ENCODE measurements at places on chromosomes 3 and 15.
A peak's percentile ranks its signal among the peaks of the same experiment; 100 is the strongest.

DNA sequence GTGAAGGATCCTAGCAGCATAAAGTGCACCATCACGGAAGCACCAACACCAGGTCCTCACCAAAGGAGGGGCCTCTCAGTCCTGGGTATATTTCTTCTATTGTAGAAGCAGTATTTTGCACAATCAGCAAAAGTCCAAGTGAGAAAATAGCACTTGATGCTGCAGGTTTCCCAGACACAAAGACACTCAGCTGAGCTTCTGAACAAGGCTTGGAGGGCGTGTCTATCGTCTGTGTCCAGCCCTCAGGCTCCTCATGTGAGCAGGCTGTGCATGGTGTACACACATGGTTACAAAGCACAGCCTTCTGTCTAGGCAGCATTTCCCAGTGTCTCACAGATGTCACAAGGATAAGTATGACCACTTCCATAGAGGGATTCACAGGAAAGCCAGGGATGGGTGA, 98.3 kb upstream of the SPATA12 start:
- peak; percentile 60 for DNase-seq

DNA sequence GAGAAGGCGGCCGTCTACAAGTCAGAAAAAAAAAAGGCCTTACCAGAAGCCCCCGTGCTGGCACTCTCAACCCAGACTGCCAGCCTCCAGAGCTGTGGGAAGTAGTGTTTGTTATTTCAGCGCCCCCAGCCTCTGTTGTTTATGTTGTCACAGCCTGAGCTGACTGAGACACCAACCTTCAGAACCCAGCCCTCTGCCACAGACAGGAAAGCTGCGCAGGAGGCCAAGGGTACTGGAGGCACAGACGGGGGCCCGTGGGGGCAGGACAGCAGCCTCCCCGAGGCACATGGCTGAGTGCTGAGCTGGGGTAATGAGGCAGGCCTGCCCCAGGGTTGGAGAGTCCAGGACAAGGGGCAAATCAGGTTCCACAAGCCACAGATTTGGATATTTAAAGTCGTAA, 33.7 kb downstream of the HCN4 start:
- DNase-seq, result no peak

GRCh38 chr3:35757991-35758757, 118.8 kb downstream of the ARPP21 start:
- no peak for DNase-seq

DNA sequence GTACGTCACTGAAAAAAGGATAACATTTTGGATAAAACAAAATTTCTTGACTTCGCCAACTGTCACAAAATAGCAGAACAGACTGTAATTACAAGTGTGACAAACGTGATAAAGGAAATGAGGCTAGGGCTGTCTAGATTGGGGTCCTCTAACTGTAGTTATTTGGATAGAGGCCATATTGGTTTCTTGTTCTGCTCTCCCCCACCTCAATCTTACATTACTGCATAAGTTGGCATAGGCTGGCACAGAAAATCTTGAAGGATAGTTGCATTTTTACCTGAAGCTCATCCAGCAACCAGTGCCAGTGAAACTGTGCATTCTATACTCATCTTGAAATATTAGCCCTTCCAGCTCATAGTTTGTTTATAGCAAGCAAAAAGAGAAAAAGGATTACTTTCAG, 84.6 kb downstream of the ITPR1 start:
- no peak for DNase-seq

GRCh38 chr15:27784107-27784506, 315.0 kb downstream of the OCA2 start:
- DNase-seq, result no peak

DNA sequence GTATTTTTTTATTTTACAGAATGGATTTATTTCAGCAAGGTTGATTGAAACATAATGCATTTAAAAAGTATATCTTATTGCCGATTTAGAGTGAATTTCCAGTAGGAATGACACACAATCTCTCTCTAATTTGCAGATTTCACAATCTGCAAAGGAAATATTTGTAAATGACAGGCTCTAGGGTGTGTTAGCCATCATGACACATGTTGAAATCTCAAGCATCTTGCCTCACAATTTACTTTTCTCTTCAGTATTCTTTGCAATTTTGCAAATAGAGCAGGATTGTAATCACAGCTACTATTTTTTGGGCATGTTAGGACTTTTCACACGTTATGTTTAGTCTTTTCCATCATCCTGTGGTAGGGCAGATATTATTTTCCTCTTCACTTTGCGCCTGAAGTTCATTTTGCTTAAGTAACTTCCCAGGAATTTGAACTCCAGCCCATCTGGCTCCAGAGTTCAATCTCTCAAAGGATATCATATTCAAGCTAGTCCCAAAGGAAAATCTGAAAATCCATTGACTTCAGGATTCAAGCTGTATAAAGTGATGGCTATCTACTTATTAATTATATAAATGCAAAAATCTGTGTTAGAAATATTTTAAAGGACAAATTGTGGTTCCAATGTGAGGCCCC, 55.4 kb downstream of the ATP13A4 start:
- DNase-seq, result no peak

- no peak for DNase-seq
Measured at GRCh38 chr15:71323082-71323481, 207.8 kb downstream of the THSD4 start.

- peak; percentile 77 for DNase-seq
Measured at GRCh38 chr15:78810362-78811123, 721 bp downstream of the ADAMTS7 start.

- no peak for DNase-seq
Measured at GRCh38 chr3:159964166-159964973, 24.3 kb upstream of the IL12A start.

DNA sequence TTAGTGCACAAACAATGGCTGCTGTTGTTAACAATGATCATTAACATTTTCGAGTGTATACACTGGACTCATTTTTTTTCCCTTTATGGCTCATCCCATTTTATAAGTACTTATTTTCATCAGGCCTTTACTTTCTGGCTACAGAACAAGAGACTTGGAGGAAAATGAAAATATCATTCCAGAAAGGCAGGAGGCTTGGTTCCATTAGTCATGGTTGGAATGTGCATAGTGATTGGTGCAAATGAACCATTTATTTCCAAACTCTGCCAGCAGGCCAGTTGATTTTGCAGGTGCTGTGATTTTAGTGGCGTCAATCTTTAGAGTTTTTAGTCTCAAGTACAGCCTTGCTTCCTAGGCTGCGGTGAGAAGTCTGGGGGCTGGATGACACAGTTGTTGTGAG, 151.8 kb downstream of the ITPR1 start:
- DNase-seq, result no peak

GRCh38 chr15:62380011-62380410, 214.9 kb upstream of the C2CD4B start:
- DNase-seq, result no peak

GRCh38 chr3:170584585-170585007, 1.3 kb downstream of the SLC7A14 start:
- peak; percentile 90 for DNase-seq

- no peak for DNase-seq
Measured at GRCh38 chr3:119322021-119322834, 28.0 kb downstream of the ARHGAP31 start.

DNA sequence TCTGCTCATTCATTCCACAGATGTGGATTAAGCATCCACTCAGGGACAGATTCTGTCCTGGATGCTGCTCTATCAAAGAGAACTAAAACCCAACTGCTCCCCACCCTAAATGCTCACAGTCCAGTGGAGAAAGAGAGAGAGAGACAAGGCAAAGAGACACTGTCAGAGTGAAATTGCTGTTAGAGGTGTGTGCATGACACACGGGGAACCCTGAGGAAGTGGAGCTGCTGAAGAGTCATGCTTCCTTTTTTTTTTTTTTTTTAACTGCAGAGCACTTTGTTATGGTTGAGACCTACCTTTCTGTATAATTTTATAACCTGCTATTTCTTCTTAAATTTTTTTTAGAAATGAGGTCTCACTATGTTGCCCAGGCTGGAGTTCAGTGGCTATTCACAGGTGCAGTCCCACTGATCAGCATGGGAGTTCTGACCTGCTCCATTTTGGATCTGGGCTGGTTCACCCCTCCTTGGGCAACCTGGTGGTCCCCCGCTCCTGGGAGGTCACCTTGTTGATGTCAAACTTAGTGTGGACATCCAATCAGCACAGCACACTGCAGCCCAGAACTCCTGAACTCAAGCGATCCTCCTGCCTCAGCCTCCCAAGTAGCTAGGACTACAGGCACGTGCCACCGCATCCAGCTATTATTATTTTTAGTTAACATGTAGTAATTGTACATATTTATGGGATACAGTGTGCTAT, 18.2 kb upstream of the PSTPIP1 start:
- no peak for DNase-seq

- DNase-seq, result no peak
Measured at GRCh38 chr3:57077630-57078343, 17.3 kb downstream of the SPATA12 start.

GRCh38 chr3:29164825-29165224, 116.0 kb upstream of the RBMS3 start:
- DNase-seq, result no peak

GRCh38 chr3:5011555-5012256, 32.5 kb downstream of the BHLHE40 start:
- no peak for DNase-seq

DNA sequence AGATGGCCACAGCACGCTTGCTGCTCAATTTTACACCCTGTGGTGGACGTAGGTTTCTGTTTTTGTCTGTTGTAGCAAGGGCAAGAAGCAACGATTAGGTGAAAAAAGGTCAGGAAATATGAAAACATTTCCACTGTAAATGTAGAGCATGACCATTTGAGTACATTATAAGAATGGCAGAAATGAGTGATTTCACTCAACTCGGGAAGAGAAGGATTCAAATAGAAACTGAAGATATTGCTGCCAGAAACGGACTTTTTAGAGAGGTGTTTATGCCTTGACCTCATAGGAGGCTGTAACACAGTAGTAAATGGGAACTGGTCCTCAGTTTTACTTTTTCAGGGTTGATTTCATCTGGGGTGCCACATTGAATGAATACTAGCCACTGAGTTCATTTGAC, 33.1 kb upstream of the GASK1A start:
- DNase-seq, result no peak

GRCh38 chr3:155031186-155031585, 48.9 kb upstream of the MME start:
- DNase-seq, result no peak

DNA sequence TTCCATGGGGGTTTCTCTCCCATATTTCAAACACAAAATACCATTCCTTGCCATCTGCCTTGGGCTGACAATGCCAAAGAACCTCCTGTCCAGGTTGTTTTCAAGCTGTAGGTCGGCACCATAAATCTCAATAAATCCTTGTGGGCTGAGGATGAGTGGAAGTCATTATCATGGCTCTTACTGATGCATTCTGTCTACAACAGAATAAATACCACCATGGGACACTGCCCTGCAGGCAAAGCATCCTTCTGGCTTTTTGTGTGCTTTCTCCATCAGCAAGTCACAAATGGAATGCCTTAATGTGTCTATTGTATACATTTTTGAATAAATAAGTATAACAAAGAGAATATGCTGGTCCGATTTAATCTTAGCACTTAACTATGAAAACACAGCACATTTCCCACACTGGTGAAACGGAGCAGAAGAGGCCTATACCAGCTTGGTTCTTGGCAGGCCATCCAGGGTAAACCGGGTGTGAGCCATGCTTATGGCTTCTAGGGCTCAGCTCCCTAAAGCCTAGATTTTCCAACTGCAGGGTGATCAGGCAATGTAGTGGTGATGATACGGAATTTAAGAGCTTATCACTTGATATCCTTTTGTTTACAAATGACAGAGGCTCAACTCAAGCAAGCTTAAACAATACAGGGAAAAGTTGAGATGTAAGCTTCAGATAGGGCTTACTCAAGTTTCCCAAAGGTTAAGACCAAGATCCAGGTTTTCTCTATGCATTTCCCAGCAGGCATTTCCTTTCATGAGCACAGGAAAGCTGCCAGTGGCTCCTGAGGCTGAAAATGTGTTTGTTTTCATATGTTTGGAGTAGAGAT, 133.2 kb upstream of the LRTM1 start:
- no peak for DNase-seq

DNA sequence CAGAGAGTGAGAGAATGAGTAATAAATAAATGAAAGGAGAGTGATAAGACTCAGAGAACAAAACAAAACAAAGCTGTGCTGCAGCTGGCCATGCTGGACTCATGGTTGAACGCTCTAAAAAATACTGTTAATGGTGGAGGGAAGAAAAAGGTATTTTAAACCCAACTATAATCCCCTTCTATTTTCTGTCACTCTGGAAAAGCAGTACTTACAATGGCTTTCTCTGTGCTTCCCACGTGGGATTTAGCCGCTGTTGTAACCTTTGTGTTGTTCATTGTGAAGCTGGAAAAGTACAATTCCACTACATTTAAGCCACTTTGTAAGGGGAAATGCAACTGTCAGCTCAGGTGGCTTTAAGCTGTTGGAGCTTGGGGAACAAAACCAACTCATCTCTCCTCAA, 917.7 kb downstream of the IGSF11 start:
- no peak for DNase-seq

DNA sequence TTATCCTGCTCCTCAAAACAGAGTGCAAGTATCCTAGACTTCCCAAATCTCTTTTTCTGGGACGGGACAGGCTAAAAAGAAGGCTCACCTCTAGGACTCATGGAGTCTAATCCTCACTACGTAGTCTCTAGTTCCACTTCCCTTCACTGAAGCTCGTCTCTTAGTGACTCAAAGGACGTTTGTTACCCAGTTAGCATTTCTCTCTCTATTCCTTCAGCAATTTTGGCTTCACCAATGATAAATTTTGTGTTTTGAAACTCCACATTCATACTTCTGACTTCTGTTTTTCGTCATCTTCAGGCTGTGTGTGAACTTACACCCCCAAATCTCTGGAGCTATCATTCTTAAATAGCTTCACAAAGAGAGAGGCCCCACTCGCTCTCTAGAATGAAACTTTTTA, 627.1 kb downstream of the NAALADL2 start:
- DNase-seq, result no peak

GRCh38 chr15:70127288-70127746, 29.6 kb upstream of the TLE3 start:
- no peak for DNase-seq

DNA sequence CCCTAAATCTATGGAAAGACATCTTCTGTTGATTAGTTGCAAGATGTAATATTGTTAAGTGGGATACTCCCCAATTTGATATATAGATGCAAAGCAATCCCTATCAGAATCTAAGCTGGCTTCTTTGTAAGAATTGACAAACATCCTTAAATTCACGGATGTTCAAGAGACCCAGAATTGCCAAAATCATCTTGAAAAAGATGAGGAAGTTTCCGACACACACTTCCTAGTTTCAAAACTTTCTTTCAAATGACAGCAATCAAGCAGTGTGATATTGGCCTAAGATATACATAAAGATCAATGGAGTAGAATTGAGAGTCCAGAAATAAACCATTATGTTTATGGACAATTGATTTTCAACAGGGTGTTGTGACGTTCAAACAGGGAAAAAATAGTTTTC, 383.6 kb downstream of the LPP start:
- DNase-seq, result no peak

GRCh38 chr3:152937234-152937633, 102.3 kb downstream of the P2RY1 start:
- DNase-seq, result no peak

GRCh38 chr3:100155128-100155527, 40.8 kb upstream of the FILIP1L start:
- no peak for DNase-seq
